LNCaP clone FGC (cell line): ENCODE measurements at places on chromosomes 1 and 21.

GRCh38 chr1:159882527-159882862 is 17.5 kb downstream of the CFAP45 start:
- no peak for DNase-seq

- DNase-seq = no peak
These were observed 353.2 kb downstream of the PTBP2 start for GRCh38 chr1:97074771-97075170.

DNA sequence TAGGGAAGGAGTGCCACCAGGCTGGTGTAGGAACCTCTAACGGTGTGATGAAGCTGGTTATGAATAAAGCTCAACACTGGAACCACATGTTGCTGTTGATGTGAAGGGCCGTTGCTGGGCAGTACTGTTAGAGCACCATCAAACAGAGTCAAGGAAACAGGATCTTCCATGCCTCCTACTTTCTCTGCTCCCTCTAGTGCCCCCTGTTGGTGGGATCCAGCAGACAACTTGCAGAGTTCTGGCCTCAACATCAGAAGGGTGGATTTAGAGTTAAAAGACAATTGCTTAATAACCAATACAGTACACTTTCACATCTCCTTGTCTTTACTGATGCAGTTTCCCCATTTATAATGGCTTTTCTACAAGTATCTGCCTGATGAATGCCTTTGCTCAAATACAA is 336.4 kb downstream of the NTNG1 start:
- no peak for DNase-seq

DNA sequence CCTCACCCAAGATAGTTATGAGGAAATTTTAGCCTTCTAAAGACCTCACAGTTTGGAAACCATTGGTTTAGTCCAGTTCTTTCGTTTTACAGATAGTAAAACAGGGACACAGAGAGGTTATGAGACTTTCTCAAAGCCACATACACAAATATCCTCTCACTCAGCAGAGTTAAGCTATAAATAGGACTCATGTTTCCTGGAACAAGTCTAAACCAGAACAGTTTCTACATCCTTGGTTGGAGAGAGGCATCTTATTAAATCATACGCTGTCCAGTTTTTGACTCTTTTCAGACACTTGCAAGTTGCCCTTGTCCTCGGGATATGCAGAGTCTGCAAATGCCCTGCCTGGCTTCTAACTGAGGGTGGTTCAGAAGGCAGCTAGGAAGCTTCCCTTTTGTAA is 462.1 kb upstream of the DEPDC1 start:
- no peak for DNase-seq

- no peak for DNase-seq
These were observed 24.5 kb downstream of the IRF2BP2 start for GRCh38 chr1:234585330-234586055.

DNA sequence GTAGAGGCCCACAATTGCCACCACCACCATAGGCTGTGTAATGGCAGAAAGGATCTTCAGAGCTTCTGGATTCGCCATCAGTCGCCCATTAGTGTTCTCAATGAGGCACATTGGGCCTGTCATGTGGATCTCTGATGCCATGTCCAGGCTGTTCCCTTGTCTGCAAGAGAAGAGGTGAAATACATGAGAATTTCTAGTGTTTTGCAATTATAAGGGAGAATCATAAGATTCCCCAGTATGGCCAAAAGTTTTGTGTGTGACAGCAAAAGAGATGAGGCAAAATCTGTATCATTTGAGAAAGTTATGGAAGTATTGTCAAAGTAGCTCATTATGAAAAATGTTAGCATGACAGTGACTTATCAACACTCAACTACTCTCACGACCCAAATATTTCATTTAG is 1.9 kb downstream of the GBP1 start:
- DNase-seq = no peak

- DNase-seq = no peak
These were observed 35.9 kb upstream of the PDE9A start for GRCh38 chr21:42617486-42617885.

GRCh38 chr1:24913274-24913604 is 16.8 kb downstream of the RUNX3 start:
- no peak for DNase-seq

DNA sequence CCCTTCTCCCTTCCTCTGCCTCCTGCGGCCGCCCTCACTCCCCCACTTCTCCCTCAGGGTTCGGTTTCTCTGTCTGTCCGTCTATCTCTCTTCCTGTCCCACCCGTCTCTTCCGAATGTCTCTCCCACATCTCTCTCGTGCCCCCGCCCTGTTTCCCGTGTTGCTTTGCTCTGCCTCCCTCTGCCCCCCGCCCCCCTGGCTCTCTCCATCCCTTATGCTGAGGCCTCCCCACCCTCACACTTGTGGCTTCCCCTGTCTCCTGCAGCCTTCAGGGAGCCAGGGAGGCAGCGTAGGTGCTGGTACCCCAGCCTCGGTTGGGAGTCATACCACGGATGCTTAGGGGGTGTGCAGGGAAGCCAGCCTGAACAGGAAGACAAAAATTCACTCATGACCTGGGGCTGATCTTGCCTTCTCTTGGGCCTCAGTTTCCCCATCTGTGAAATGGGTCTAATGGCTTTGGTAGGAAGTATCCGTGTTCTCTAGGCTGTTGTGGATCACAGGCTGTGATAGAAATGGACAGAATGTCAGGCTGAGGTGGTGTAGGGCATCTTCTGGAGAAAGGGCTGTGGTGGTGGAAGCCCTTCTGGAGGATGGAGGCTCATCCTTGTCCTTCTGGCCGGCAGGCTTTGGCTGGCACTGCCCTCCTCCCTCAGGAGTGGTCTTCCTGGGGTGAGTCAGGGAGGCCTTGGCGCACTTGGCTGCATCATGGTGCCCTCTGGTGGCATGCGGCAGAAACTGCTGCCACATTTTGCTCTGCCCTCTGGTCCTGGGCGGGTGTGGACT is 55.5 kb downstream of the FOXO6 start:
- DNase-seq = peak; percentile 27

DNA sequence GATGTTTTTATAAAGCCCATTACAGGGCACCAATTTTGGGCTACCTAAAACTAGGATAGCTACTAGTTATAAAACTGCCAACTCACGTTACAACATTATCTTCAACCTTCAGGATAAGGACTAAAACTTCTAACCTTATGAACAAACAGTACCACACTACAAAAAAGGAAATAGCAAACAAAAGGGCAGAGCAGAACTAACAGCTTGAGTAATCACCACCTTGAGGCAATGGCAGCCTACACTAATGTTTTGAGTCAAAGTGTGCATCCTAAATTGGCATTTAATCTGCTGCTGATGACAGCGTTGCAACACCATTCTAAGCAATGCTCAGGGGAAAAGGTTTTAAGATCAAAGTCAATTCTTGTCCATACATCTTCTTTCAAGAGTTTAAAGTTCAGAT is 27.2 kb downstream of the PTP4A2 start:
- peak; percentile 22 for DNase-seq

GRCh38 chr1:175536369-175536768 is 207.0 kb downstream of the TNR start:
- DNase-seq = no peak

DNA sequence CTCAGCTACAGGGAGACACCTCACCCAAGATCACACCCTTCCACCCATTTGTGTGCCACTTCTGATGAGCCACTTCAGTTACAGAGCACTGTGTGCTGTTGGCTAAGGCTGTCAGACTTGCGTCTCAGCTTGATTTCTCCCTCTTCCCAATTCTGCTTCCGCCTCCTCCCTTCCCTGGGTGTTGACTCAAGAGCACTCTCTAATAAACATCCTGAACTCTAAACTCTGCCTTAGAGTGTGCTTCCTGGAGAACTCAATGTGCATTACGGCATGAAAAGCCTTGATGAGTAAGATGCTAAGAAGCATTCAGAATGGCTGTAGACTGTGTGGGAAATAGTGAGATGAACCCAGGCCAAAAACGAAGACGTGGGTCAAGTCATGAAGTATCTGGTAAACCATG is 54.9 kb upstream of the S1PR1 start:
- peak; percentile 6 for DNase-seq

DNA sequence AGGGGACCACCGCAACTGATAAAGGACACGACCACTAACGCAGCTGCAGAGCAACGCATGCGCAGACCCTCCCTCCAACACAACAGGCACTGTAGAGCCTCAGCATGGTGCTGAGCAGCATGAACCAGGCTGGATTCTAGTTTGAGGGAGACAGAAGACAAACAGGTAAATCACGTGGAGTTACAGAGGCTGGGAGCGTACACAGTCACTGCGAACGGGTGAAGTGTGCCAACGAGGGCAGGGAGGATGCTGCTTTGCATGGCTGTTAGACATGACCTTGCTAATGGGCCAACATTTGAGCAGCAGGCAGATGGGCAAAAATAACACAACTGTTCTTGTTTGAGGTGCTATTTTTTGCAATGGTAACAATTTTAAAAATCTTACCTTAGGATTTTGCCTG is 55.2 kb upstream of the NADK start:
- peak; percentile 72 for DNase-seq

GRCh38 chr1:206636671-206637070 is 1.3 kb downstream of the DYRK3 start:
- no peak for DNase-seq

DNA sequence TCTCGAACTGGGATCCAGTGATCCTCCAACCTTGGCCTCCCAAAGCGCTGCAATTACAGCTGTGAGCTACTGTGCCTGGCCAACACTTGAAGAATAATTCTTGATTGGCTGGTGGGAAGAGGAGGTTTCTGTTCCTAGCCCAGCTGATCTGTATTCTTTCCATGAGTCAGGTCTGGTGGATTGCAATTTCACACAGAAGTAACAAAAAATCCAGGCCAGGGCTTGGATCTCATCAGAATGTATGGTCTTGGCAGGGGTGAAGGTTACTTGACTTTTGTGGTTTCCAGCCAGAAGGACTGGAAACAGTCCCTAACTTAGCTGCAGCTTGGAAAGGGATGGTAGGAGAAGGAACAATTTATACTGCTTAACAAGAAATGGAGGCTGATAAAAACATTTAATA is 5.1 kb upstream of the HP1BP3 start:
- no peak for DNase-seq

DNA sequence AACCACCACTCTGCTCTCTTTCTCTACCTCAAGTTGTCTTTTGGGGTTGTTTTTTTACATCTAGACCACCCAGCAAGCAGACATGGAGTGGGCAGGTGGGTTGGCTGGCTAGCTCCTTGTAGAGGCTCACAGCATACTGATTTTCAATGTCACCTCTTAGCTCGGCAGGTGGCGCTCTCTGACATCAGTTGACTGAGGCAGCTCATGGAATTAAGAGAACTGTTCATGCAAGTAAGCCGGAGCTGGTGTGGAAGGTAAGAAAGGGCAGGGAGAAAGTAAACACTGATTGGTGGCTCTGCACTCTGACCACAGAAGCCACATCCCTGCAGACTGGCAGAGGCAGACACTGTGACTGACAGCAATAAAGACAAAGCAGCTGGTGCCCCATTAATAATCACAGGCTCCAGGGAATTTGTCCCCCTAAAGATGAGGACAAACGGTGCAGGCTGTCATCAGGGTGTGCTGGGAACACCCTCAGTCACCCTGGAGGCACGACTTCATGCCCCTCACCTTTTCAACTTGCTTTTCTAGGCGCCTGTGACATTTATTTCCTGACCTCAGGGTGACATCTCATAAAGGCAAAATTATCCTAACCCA is 226.8 kb downstream of the LMX1A start:
- DNase-seq = peak; percentile 26

DNA sequence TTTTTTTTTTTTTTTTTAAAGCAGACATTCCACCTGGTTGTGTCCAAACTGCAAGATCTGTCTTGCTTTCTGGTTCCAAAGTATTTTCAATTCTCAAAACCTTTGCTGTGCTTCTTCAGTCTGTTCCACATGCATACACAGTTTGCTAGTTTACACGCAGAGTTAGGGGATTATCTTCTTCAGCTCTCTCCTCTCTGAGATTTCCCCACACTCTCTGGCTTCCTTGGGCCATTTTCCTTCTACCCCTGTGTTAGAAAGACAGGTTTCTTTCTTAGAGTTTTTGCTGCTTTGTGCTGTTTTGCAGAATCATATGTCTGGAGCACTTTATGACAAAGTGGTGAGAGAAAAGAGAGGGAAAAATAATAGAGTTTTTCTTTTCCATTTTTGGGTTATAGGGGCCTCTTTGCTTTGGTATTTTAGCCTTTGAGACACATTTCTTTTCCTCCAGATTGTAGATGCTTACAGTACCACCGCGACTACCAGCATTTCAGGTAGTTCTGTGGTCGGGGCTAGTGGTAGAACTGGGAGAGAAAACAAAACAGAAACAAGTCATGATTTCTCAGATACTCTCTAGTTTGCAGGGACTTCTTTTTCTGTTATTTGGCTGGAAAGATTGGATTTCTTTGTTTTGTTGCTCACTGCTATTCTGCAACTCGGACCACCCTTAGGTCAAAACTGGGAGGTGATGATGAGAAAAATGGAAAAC is 66.3 kb downstream of the RABGAP1L start:
- DNase-seq = no peak

GRCh38 chr1:180260541-180260940 is 30.5 kb downstream of the LHX4 start:
- no peak for DNase-seq

DNA sequence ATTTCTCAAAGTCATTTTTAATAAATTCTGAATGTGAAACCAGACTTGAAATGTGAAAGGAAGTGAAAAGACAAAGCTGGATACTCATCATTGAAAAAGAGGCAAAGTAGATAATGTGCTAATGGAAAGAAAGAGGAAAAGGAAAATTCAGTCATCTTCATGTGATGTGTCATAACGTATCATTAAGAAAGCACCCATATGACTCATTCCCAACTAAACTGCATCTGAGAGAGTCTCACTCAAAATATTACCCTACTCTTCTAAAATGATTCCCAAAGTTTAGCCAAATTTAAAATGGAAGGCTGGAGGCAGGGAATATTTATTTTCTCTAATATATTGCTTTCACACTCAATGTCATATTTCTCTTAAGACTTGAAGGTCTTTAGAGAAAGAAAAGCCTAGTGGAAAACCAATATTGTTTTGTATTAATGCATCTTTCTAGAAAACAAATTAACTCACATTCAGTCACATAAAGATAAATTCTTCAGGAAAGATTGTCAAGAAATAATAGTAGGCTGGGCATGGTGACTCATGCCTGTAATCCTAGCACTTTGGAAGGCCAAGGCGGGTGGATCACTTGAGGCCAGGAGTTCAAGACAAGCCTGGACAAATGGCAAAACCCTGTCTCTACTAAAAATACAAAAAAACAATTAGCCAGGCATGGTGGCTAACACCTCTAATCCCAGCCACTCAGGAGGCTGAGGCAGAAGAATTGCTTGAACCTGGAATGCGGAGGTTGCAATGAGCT is 129.9 kb downstream of the SLC30A10 start:
- DNase-seq = no peak

DNA sequence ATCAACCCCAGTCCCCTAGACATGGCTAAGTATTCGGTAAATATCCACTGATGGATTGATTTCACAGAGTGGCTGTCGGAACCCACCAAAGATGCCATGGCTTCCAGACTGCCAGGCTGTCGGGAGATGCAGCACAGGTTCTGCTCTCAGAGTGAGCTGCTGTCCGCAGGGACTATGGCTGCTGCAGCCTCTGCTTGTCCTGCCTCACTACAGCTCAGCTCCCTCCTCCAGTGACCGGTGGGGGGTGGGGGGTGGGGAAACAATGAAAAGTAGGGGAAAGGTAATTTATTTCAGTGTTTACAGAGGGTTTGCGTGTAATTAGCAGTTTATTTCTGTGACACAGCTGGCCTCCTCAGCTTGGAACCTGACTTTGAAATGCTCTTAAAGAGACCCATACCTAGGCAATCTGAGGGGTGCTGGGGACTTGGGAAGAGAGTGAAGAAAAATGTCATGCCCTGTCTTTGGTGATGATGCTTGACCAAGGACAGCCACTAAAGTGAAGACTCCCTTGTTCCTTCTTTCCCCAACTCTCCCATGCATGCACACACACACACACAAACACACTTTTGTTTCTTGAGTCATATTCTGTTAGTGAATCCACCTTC is 109.0 kb downstream of the CACNA1E start:
- DNase-seq = no peak

- DNase-seq = no peak
These were observed at the start of gene DISP3 for GRCh38 chr1:11478571-11479374. Gene DISP3 (plus strand): TSS chr1:11479155. CDS start chr1:11500993, 21,838 bp downstream.
